Hematopoietic multipotent progenitor cell treated with erythropoietin and hydrocortisone succinate and interleukin-3 and kit ligand, for 4 days (in vitro differentiated cells): ENCODE measurements at places on chromosomes 3 and 15.

- DNase-seq = peak; percentile 24
Observed at GRCh38 chr3:37283011-37283410, 108.6 kb upstream of the LRRFIP2 start.

DNA sequence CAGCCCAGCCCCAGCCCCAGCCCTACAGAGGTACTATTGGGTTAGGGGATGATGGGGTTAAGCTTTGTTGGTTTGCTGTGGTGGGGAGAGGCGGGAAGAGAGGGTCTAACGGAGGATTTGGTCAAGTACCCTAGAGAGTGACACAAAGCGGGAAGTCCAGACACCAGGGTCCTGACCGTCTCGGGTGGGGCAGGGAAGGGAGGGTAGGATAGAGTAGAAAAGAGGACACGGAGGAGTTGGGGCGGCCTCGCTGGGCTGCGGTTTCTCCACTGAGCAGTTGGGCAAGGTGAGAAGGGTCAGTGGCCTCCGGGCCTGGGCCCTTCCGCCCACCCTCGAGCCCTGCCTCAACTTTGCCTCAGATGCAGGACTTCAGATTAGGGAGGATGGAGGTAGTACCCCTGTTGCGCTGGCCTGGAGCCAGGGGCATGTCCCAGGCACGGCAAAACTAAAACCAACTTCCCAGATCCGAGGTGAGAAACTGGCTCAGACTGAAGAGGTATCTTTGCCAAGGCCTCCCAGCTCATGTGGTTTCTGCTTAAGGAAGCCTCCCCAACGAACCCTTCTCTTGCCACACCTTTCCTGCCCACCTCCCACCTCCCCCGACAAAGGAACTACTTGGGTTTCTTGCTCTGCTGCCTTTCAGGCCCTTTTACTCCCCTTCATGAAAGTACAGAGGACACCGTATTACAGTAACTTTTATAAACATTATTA is 551 bp downstream of the PML start:
- peak; percentile 63 for DNase-seq

- DNase-seq = peak; percentile 75
Observed at GRCh38 chr15:85543741-85544155, 163.3 kb downstream of the AKAP13 start.

DNA sequence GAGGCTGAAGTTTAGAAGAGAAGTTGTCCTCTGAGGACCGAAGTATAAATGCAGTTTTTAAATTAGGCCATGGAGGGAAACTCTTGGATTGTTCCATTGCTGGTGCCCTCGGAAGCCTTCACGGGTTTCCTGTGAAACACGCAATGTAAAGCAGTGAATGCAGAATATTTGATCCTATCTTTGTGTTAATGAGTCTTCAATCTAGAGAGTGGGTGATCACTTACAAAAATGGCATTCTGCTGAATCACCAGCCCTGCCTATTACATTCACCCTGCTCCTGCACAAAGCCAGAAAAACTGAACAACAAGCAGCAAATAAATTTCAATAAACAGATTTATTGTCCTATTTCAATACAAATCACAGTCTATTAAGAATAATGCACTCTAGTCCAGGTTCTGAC is 1063.9 kb downstream of the FHIT start:
- DNase-seq = no peak

DNA sequence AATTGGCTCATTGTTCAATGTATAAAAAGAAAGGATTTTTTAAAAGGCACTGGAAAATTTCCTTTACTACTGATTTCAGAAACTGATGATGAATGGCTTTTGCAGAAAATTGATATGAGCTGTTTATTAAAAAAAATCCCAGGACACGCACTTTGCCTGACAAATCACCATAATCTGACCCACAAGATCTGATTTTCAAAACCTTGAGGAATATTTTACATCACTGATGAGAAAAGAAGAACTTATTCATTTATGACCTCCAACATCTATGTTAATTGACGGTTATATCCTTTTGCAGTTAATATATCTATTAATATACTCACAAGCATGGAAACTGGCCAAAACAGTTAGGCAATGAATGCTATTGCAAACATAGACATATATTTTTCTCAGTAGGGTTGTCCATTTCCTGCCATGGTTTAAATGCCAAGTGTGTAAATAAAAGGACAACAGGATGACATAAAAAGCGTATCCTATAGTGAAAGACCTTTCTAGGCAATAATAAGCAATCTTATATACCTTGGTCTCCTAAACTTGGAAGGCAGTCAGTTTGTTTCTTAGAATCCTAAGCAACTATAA is 109.7 kb upstream of the SLC7A14 start:
- DNase-seq = no peak

DNA sequence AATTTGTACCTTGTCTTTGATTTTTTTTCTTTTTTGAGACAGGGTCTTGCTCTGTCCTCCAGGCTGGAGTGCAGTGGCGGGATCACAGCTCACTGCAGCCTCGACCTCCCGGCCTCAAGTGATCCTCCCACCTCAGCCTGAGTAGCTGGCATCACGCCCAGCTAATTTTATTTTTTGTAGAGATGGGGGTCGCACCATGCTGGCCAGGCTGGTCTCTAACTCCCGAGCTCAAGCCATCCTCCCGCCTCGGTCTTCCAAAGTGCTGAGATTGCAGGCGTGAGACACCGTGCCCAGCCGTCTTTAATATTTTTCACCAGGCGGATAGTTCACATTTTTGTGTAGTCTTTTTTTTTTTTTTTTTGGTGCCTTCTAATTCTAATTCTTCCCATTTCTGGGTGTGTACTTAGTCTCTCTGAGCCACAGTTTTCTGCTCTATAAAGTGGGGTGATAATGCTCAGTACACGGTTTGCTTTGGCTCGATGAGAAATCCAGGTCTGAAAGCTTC is 528 bp upstream of the TATDN2 start:
- no peak for DNase-seq

DNA sequence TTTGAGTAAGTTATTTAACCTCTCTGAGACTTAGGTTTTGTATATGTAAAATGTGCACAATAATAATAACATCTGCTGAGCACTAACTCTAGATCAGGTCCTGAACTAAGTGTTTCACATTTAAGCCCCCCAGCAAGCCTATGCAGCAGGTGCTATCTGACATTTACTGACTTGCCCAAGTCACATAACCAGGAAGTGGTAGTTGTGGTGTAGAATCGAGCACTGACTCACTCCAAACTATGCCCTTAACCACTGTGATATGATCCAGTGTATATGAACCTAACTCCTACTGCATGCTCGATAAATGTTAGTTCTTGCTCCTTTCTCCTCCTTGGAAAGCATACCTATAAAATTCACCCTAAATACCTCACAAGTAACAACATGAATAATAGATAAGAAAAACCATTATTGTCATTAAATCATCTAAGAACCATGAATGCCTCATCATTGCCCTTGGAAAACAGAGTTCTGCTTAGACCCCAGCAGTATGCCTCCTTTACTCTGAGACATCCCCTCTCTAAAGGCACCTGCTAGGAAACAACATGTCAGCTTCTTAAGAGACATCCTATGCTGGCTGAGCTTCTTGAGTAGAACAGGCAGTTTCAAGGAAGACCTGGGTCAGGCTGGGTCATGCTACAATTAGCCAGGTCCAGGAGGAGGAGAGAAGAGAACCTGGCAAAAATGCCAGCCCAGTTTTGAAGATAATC is 3.0 kb upstream of the SHC4 start:
- DNase-seq = peak; percentile 86

DNA sequence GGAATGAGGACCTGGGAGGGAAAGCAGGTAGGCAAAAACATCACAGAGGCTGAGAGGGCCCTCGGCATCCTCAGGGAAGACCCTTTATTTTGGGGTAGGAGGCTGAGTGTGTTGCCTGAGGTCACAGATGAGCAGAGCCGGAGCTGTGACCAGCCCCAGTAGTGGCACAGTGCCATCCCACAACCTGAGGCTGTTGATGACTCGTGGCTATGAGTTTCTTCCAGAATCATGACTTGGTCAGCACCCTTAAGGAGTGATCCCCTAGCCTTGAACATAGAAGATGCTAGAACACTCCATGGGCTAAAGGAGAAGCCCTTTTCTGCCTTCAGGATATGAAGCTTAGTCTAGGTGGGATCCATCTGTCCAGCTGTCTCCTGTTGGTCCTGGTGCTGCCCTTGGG is 19.5 kb upstream of the CXCR6 start:
- DNase-seq = peak; percentile 20

- DNase-seq = no peak
Observed at GRCh38 chr3:21979706-21980105, 228.7 kb upstream of the ZNF385D start.

- no peak for DNase-seq
Observed at GRCh38 chr15:26243382-26243781, 380.3 kb upstream of the ATP10A start.

- DNase-seq = no peak
Observed at GRCh38 chr15:74242441-74243185, 6.5 kb downstream of the CCDC33 start.

- DNase-seq = peak; percentile 95
Observed at GRCh38 chr3:141646760-141647561, 91.1 kb upstream of the RNF7 start.

DNA sequence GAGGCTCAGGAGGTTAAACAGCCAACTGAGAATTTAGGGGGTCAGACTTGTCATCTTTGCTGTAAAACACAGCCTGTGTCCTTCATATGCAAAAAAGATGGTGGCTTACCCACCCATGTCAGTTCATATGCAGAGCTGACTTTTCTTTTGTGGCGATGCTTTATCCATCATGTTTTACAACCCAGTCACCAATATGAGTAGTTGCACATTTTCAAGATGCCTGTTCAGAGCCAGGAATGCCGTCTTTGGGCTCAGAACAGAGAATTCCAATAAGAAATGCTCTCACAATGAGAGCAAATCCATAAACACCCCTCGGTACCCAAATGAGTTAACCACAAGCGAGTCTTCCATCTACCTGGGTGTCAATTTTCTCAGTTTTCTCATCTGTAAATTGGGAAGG is 83.6 kb downstream of the TIGIT start:
- no peak for DNase-seq

- DNase-seq = no peak
Observed at GRCh38 chr15:70035051-70035718, 62.5 kb downstream of the TLE3 start.

DNA sequence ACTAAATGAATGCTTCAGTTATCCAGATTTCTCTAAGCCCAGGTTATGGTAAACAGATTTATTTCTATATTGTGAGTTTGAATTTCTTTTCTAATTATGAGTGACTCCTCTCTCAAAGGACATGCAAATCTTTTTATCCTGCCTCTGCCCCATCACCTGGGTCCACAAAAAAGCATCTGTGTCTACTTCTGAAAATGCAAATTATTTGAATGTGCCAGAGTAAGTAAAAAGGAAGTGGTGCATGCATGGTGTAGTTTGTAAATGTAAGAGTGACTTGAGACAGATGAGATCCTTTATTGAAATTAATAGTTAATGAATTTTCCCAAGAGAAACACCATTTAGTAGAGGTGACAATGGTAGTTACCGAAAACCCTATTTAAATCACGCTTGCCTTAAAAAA is 26.9 kb downstream of the MCTP2 start:
- no peak for DNase-seq

GRCh38 chr3:173284301-173284700 is 113.2 kb upstream of the NLGN1 start:
- no peak for DNase-seq

- no peak for DNase-seq
Observed at GRCh38 chr3:128996726-128997125, 2.9 kb upstream of the CFAP92 start.

DNA sequence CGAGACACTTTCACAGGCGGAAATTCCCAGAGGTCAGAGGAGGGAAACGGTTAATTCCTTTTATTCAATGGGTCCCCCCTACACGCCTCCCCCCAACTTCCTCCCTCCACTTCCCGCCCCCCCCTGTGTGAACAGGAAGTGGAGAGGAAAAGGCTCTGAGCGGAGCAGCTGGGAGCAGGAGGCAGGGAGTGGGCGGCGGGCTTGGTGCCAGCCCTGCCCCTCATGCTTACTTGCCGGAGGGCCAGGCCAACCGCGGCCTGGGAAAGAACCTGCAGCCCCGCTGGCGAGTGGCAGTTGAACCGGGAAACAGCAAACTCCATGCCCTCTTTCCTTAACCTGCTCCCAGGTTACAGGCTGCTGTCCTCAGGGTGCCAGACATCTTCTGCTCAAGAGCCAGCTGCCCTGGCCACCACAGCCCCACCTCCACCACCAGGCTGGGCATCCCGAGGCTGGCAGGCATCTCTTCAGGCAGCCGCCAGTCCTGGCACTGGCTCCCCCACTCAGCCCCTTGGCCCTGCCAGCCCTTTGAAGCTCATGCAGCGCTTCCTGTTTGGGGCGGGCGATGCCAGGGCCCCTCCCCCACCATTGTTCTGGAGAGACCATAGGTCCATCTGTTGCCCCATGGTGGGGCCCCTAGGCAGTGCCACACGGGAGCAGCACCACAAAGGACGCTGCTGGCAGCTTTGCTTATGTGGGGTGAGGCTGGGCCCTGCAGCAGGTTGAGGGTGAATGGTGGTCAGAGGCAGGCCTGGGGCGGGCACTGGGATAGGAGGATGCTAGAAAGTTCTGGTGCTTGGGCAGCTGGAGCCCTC is 12.9 kb downstream of the VPS18 start:
- DNase-seq = peak; percentile 69

DNA sequence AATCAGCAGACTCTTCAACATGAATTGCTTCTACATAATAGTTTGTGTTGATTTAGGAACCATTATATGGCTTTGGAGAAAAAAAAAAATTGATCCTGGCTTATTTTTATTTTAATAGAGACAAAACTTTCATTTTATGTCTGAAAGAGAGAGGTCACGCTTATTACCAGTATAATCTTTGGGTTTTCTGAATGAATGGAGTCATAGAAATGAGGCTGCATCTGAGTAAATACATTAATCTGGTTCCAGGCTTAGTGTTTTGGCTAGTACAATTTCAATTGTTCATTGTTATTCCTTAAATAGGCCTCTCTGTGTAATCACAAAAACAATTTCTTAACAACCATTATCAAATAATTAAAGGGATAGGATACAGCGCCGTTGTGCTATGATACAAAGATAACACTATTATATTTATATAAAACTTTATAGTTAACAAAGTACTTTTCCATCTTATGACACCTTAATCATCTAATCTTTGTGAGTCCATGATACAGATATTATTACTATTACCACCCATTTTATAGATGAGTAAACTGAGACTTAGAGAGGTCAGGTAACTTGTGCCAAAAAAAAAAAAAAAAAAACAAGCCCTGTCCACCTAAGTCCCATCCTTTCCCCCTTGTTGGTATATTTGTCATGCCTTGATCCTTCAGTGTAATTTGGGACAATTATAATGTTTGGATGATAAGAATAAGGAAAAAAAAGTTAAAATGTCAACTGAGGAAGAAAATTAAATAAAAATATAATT is 41.8 kb upstream of the GOLM2 start:
- no peak for DNase-seq

GRCh38 chr3:175002732-175003143 is 143.6 kb downstream of the NAALADL2 start:
- no peak for DNase-seq

- DNase-seq = peak; percentile 59
Observed at GRCh38 chr3:150412561-150413231, 4.6 kb downstream of the TSC22D2 start.

DNA sequence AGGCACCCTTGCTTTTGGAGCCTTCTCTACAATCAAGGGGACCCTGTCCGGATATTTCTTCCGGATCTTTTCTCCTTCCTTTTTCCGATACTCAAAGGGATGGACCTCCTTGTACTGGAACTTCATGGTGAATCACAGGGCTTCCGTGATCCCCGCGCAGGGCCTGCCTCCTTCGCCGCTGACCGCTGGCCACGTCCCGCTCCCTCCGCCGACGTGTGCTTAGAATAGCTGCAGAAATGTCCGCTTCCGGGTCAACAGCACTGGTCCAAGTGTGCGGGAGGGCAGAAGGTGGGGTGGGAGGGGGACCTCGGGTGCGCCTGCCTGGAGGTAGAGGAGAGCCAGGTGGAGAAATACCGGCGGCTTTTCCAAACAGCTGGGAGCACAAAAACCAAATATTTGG is 3.0 kb upstream of the ZNF774 start:
- DNase-seq = no peak

- DNase-seq = no peak
Observed at GRCh38 chr15:49712846-49713450, 92.1 kb downstream of the DTWD1 start.
